AG04450 (cell line): ENCODE measurements at places on chromosomes 4 and X.

DNA sequence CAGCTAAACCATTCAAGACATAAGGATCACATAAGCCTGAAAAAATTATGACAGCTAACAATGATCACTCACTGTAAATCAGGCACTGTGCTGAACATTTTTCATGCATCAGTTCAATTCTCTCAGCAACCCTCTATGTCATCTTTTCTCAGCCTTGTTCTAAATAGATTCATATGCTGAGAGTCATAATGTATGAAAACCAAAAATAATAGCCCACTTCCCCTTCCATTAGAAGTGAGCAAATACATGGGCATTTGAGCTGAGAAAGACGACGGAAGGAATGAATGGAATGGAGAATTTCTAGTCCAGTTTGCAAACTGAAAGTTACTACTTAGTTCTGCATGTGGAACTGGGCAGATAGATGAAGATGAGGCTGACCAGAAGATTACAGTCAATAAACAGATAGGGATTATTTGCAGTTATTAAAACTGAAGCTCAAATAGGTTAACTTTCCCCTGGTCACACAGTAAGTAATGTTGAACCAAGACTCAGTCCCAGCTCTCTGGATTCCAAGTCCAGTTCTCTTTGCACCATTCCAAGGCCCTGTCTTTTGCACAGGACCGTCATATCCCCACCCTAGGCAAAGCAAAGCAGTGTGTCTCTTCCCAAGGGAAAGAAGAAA lies 1.6 kb upstream of the SH3RF1 start:
- peak; percentile 49 for DNase-seq

DNA sequence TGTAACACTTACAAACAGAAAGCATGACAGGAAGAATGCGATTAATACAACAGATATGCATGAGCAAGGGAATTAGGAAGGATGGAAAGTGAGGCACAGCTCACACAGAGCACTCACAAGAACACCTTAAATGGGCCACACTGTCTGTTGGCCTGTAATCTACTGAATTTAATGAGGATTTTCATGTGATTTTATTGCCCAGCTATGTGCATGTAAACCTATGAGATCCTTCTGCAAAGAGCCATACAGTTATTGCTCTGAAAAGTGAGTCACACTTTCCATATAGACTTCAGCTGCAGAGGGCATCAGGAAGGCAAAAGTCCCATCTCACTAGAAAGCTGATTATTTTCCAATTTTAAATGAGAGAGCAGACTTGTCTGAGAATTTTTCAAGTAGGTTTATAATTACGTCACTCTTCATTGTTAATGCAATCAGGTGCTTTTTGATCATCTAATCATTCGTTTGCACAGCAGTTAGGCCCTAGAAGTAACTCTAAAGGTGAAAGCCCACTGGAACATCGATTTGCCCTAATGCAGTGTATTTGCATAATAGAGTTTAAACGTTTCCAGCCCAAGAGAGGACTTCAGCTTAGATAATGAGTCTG lies 832.7 kb upstream of the INTU start:
- peak; percentile 21 for DNase-seq

DNA sequence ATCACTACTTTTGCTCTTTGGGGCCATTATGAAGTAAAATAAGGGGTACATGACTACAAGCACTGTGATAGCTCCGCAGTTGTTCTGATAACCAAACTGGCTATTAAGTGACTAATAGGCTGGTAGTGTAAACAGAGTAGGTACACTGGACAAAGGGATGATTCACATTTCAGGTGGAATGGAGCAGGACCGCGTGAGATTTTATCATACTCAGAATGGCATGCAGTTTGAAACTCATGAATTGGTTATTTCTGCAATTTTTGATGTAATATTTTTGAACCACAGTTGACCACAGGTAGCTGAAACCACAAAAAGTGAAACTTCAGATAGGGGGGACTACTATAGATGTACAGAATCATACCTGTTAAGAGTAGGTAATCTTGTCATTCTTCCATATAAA lies 55.8 kb downstream of the PAK3 start:
- DNase-seq = no peak

GRCh38 chrX:109294097-109294814 lies 187.6 kb downstream of the GUCY2F start:
- DNase-seq = no peak

GRCh38 chr4:38223782-38224236 lies 263.6 kb downstream of the PTTG2 start:
- no peak for DNase-seq

- DNase-seq = no peak
Measured at GRCh38 chr4:37661772-37662171, 24.4 kb downstream of the RELL1 start.

GRCh38 chr4:155929833-155930232 lies 23.8 kb downstream of the CTSO start:
- DNase-seq = no peak

DNA sequence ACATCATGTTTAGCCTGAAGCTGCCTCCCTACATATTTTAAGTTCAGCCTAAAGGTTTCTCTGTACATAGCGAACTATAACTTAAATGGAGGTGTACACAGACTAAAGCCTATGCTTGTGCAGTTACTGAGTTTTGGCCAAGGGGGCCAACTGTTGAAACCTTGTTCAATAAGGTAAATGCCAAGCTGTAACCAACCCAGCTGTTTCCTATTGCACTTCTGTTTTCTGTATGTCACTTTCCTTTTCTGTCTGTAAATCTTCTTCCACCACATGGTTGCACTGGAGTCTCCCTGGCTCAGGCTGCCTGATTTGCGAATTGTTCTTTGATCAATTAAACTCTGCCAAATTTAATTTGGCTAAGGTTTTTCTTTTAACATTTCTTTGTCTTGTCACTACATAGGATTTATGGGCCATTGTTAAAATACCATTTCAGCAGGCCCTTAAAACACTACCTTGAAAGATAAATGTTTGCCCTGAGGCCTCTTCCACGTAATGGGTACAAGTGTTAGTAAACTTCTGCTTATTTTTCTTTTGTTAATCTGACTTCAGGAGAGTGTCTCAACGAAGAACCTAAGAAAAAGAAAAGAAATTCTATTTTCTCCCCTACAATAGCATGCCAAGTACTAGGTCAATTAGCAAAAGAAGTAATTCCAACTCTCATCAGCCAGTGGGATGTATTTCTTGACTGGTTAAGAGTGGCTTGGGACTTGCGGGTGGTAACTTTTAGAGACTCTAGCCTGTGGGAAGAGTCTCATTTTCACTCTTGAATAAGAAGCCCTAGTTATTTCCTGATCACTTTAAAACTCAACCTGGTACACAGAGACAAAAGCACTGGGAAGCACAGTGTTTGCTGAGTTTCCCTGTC lies 45.7 kb upstream of the PRSS12 start:
- DNase-seq = no peak

DNA sequence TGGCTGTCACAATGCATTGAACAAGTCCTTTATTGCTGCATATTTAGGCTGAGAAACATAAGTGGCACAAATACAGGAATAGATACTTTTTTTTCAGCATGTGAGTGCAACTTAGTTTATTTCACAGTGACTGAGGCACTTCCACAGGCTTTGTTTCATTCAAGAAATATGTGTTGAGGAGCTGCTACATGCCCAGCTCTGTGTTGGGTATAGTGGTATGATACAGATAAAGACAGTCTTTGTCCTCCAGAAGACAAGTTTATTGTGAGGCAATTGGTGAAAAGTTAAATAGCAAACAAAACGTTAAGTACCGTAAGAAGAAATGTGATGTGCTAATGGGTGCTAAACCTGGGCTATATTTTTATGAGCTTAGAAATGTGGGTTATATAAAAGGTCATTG lies 186.4 kb downstream of the SPRY1 start:
- DNase-seq = no peak

- no peak for DNase-seq
Measured at GRCh38 chr4:105170711-105171110, 24.0 kb downstream of the TET2 start.

DNA sequence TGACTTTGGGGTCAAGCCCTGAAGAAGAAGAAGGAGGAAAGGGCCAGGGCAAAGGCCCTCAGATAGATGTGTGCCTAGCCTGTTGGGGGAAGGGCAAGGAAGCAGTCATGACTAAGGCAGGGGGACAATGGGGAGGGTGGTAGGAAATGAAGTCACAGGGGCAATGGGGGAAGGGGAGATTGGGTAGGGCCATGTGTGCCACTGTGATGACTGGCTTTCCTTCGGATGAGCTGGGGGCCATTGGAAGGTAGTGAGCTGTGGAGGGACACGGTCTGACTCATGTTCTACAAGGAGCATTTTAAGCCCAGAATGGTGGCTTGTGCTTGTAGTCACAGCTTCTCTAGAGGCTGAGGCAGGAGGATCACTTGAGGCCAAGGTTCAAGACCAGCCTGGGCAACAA lies 642.0 kb downstream of the MID1IP1 start:
- no peak for DNase-seq

DNA sequence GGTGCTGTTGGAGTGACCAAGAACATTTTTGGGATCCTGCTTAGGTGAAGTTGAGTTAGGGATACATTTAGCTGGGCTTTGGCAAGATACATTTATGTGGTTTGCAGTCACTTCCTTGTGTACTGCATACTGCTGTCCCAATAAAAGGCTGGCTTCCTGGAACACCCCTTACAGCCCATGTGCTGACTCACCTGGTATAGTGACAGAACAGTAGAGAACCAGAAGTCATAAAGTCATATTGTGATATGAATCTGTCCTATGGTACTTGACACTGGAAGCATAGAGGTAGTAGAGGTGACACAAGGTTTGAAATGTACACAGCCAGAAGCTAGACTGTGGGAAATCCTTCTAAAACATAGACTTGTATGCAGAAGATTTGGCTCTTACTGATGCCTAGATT lies 55.3 kb upstream of the SLC25A43 start:
- no peak for DNase-seq

- DNase-seq = no peak
Measured at GRCh38 chr4:9989918-9990635, 31.2 kb downstream of the SLC2A9 start.

GRCh38 chr4:163621821-163622220 lies 127.3 kb downstream of the TMA16 start:
- DNase-seq = no peak

DNA sequence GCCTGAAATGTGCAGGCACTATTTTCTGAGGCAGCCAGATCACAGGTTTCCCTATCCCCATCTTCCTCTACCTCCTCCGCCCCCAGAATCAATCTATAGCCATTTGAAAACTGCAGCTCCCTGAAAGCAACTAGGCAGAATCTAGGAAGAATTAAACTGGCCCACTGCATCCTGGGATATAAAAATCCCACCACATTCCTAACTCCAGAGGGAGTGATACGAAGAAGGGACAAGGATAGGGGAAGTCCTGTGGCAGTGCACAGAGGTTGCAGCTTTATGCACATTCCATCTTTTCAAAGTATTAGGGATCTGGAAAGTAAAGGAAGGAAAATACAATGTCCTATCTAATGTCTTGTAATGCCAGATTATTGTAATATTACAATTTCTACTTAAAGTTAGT lies 18.3 kb upstream of the HERC3 start:
- DNase-seq = no peak

DNA sequence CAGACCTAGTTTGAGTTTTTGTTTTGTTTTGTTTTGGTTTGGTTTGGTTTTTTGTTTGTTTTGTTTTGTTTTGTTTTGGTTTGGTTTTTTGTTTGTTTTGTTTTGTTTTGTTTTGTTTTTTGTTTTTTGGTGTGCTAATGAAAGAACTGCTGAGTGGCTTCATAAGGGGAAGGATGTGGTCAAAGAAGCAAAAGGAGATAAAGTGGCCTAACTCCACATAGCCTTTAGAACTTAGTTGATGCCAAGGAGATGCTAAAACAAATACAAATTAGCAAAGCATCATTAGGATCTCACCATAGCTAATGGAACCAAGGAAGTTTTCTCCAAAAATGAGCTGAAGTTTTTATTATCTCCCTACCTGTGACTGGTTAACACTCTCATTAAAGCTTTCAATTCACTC lies 44.6 kb upstream of the TMEM164 start:
- no peak for DNase-seq

- DNase-seq = no peak
Measured at GRCh38 chrX:49978176-49978575, 55.8 kb downstream of the CLCN5 start.

GRCh38 chr4:8257854-8258253 lies 11.7 kb upstream of the HTRA3 start:
- DNase-seq = no peak

DNA sequence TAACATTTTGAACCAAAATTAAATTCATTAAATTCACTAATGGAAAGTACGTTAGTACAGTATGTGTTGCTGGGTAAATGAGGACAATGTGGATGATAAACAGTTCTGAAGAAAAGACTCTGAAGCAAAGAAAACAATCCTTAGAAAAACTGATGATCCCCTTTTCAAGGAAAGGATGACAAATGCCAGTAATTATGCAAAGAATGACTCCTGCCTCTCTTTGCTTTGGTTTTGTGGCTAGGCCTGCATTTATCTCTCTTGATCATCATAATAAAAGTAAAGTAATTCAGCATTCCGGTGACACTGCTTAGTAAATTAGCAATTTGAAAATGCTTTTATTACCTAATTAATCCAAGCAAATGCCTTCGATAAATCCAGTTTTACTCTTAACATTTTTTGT lies 652.2 kb upstream of the DIPK2B start:
- DNase-seq = no peak

GRCh38 chrX:122445466-122445865 lies 738.6 kb upstream of the GRIA3 start:
- DNase-seq = no peak

GRCh38 chr4:88003261-88003660 lies 4.2 kb upstream of the PKD2 start:
- DNase-seq = no peak

- DNase-seq = no peak
Measured at GRCh38 chrX:40172401-40173142, 74.8 kb upstream of the BCOR start.

DNA sequence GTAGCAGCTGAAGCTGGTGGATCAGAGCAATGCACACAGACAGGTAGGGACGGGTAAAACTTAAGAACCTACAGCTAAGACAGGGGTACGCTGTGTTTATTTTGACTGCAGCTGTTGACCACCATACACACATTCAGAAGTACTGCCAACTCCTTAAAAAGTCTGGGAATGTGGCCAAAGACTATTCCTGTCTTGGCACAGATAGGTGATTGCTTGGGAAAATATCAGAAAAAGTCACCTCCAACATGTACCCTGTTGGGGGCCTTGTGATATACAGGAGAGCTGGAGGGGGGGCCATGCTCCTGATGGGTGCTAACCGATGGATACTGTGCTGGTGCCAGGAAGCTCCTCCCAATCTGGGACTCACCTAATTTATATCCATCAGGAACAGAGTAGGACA lies 121.2 kb downstream of the VCX2 start:
- DNase-seq = no peak

GRCh38 chr4:71389149-71389827 lies 50.5 kb downstream of the SLC4A4 start:
- peak; percentile 46 for DNase-seq
